ENCODE measurements at places on chromosomes 4 and X. TPM values are rescaled to one million over a fixed set of nuclear protein-coding genes. Genes with fewer than 3 reads are reported as not detected.

DNA sequence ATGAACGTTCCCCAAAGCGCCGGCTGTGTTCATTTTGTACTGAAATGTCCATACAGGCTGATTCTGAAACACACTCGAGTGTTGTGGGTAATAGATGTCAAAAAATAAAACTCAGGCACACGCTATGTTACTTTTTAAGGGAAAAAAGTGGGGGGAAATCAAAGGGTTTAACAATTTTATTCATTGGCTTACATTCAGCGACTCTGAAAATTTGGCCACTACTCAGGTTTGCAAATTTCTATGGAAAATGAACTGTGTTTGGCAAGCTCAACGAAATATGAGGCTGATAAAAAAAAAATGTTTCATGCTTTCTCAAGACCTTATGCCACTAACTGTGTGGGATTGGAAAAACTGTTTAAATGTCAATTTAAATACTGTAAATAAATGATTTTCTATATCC is 18.5 kb downstream of the AMELX start:
- no peak for DNase-seq

- no peak for DNase-seq
These were observed 174.4 kb downstream of the TSPAN5 start for GRCh38 chr4:98484031-98484430.

DNA sequence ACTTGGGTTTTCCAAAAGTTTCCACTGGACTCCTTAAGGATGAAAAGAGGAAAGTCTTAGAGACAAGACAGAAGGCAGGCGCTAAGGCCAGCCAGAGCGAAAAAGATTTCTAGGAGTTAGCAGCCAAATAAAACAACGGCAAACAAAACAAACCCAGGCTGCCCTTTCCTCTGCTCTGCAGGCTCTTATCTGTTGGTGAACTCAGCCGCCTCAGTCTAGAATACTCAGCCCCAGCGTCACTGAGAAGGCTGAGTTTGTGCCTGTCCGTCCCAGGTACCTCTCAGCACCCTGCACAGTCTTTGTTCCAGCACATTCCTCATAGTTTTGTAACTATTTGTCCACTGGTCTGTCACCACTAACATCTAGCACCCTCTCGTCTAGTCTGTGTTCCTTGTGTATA is 75.6 kb upstream of the FAM9C start:
- no peak for DNase-seq

DNA sequence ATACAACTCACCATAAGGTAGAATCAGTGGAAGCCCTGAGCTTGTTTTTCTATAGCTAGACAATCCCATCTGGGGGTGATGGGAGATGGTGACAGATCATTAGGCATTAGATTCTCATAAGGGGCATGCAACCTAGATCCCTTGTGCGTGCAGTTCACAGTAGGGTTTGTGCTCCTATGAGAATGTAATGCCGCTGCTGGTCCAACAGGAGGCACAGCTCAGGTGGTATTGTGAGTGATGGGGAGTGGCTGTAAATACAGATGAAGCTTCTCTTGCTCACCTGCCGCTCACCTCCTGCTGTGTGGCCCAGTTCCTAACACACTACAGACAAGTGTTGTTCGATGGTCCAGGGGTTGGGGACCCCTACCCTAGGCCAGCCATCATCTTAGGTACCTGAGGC is 5.9 kb upstream of the GATB start:
- no peak for DNase-seq

DNA sequence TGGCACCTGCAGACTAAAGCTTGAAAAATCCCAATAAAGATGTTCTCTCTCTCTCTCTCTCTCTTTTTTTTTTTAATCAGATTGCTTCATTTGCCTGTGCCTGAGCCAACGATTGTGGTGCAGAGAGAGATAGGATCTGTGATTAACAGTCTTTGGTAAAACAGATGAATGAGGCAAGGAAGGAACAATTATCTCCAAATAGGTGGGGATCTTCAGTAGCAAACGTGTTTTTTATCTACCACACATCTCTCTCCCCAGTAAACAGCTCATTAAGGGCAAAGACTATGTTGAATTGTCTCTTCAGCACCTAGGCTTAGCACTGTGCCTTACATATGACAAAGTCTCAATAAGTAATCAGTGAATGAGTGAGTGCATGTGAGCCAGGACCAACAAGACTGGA is 96.3 kb downstream of the SMIM20 start:
- no peak for DNase-seq

- peak; percentile 28 for DNase-seq
These were observed at the start of gene DCHS2 for GRCh38 chr4:154491341-154492271. TSS of gene DCHS2 (minus strand) at chr4:154491799. CDS start at chr4:154491355, 444 bp downstream.

GRCh38 chr4:175470131-175470530 is 341.9 kb downstream of the GPM6A start:
- no peak for DNase-seq

- DNase-seq = peak; percentile 82
These were observed 42.7 kb downstream of the ASMT start for GRCh38 chrX:1657367-1658070.

- DNase-seq = no peak
These were observed 2751.1 kb downstream of the ARAP2 start for GRCh38 chr4:33493231-33493630.

DNA sequence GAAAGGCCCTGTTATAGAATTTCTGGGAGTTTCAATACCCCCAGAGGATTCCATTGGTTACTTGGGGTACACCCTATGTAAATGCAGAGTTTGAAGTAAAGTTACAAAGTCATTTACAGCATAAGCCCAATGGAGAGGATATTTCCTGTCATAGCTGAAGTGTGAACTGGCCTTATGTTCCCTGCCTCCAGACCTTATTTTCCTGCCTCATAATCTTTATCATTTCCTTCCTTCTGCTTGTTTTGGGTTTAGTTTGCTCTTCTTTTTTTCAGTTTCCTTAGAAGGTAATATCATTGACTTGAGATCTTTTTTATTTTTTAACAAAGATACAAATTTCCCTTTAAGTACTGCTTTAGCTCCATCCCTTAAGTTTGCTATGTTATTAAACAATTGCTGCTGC is 85.4 kb downstream of the PPEF1 start:
- DNase-seq = no peak

GRCh38 chr4:169208516-169208915 is 62.2 kb downstream of the SH3RF1 start:
- no peak for DNase-seq

FAM50A gene
- total RNA-seq = 61.9 TPM

RPS6KA6 gene
- 0.07 TPM for total RNA-seq

EVC gene
- total RNA-seq = 1.7 TPM

DDX53 gene
- total RNA-seq = not detected

TSPAN7 gene
- 0.73 TPM for total RNA-seq

KLHL13 gene
- 0.39 TPM for total RNA-seq

SYNPO2 gene
- 0.19 TPM for total RNA-seq

Data from activated CD4-positive, alpha-beta memory T cell treated with anti-CD3 and anti-CD28 coated beads for 36 hours (primary cell).